ENCODE measurements at places on chromosomes 11 and 22.

DNA sequence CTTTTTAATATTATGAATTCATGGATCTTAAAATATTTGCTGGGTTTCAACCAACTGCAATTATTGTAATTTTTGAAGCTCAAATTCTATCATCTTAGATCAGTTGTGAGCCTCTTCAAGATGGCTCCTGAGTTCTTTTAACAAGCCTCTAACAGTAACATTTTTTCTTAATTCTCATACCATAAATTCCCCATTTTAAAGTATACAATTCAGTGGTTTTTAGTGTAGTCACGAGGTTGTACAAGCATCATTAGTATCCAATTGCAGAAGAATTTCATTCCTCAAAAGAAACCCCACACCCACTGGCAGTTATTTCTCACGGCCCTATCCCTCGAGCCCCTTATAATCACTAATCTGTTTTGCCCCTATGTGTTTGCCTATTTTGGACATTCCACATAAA lies 270.8 kb downstream of the SBF2 start:
- DNase-seq = no peak

DNA sequence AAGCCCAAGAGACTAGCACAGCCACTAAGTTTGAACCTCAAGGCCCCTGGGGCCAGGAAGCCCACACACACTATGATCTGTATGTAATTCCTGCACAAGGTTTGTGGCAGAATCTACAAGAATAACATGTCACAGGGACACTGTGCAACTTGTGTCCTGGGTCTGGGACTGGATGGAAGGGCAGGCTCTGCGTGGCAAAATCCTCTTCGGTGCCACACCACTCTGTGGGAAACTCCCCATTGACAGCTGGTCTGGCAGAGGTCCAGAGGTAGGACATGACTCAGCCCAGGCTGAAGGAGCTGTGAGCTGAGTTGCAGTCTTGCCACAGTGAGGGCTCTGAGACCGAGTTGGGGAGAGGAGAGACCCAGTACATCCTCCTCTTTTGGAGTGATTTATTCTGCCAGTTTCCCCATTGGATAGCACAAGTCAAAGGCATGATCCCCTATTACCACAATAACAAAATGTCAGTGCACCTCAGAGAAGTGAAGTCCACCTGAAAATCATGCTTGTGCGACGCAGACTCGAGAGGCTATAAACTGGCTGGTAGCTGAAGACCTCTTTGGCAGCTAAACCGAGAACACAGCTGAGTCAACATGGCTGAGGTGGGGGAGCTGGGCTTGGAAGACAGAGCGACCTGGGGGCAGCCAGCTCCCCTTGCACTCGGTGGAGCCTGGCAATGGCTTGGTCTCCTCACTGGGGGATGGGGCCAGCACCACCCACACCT lies 23.3 kb upstream of the SERPIND1 start:
- no peak for DNase-seq

GRCh38 chr22:33957086-33957485 lies 36.8 kb upstream of the LARGE1 start:
- DNase-seq = no peak

GRCh38 chr11:8812438-8812837 lies 98.6 kb upstream of the AKIP1 start:
- DNase-seq = no peak

DNA sequence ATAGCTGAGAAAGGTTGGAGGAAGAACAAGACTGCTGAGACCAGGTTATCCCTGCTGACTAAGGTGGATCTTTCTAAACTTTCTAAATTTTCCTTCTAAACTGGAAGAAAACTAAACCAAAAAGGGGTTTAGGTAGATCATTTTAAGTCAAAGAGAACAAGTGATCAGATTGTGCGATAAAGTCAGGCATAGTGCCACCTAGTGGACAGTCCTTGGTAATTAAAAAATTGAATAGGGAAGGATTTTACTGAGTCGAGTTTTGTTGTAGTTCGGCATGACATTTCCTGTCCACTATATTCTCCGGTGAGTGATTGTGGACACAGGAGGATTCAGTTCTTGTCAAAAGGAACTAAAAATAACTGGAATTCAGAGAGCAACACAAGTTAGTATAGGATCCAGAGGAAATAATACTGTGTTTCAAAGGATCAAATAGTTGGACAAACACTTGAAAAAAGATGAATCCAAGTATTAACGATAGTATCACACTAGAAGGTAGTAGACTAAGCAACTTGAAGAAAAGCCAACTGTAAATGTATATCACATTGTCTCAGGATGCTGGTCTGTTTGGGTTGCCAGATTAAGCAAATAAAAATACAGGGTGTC lies 1236.4 kb downstream of the FAM181B start:
- no peak for DNase-seq

GRCh38 chr11:60863550-60864521 lies 3.5 kb upstream of the ZP1 start:
- no peak for DNase-seq

- DNase-seq = no peak
Observed at GRCh38 chr22:26588729-26589366, 1.1 kb downstream of the TPST2 start.

GRCh38 chr11:67483831-67484665 lies 1.2 kb downstream of the AIP start:
- no peak for DNase-seq

- DNase-seq = no peak
Observed at GRCh38 chr22:36197065-36197440, 4.6 kb downstream of the APOL4 start.

DNA sequence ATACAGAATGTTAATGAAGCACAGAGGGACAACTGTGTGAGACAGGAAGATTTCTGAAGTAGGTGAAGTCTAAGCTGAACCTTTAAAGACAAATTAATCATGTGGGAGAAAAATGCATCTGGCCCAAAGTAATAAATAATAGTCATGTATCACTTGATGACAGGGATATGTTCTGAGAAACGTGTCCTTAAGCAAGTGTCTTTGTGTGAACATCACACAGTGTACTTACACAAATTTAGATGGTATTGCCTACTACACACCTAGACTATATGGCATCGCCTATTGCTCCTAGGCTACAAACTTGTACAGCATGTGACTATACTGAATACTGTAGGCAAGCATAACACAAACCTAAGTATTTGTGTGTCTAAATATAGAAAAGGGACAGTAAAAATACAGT lies 112.6 kb downstream of the APOL5 start:
- DNase-seq = no peak

DNA sequence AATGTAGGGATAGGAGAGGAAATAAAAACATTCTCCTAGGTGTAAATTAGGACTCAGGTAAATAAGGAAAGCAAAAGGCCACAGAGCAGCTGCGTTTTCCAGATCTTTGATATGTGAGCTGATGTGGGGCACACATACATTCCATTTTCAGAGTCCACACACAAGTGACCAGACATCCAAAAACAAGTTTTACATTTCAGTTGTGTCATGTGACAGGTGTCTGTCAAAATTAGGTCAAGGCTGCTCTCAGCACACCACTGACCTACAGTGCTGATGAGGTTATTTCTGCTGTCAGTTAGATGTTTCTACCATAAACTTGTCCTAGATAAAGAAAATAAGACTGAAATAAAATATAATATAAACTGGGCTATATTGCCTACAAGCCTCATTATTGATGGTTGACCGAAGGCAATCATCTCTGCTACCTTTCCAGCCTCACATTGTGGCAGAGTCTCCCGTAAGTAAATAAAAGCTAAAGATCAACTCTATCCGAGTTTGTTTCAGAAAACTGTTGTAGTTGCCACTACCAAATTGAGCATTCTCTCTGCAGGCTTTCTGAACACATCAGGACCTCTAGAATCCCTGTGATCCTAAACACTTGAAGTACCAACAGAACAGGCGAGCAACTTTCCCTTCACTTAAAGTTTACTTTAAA lies 7.9 kb downstream of the ARHGAP20 start:
- DNase-seq = no peak

GRCh38 chr11:48123254-48123875 lies 93.2 kb upstream of the OR4B1 start:
- DNase-seq = no peak

- DNase-seq = no peak
Observed at GRCh38 chr11:130671801-130672700, 223.6 kb downstream of the ADAMTS15 start.

DNA sequence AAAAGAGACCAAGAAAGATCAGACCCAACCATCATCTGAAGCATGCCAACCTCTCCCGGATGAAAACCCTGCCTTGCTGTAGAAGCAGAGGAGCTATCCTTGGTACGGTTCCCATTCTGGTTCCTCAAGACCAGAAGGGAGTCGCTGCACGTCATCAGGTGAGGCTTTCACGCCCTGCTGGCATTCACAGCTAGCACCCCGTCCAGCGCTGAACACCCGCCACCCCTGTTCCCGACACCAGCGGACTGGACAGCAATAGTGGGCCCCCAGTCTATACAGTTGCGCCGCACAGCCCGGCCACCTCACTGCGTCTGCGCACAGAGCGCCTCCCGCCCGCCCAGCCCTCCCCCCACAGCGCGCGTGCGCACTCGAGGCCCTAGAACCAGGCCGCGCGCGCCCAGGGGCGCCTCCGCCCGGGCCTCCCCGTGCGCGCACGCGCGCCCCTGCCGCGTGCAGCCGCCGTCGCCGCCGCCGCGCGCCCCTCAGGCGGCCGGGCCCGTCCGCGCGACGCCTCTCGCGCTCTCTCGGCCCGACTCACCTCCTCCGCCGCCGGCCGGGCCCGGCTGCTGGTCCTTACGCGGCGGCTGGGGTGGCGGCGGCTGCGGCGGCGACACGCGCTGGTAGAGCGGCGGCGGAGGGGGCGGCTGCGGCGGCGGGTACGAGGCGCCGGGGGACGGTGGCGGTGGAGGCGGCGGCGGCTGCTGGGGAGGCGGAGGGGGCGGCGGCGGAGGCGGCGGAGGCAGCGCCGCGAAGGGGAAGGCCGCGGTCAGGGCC lies 706 bp downstream of the SF1 start:
- DNase-seq = peak; percentile 77

- DNase-seq = no peak
Observed at GRCh38 chr11:8807544-8808225, 103.3 kb upstream of the AKIP1 start.

- DNase-seq = no peak
Observed at GRCh38 chr11:94767291-94767690, 865 bp upstream of the AMOTL1 start.

DNA sequence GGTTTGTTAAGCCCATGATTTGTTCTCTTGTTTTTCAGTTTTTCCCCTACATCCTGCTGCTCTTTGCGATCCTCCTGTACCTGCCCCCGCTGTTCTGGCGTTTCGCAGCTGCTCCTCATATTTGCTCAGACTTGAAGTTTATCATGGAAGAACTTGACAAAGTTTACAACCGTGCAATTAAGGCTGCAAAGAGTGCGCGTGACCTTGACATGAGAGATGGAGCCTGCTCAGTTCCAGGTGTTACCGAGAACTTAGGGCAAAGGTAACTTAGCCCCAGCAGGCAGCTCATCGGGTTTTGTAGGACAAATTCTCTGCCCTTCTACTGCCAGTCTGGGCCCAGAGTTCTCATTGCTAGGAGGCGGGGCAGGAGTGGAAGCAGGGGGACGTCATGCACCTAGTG lies 49.7 kb downstream of the PANX1 start:
- no peak for DNase-seq

- no peak for DNase-seq
Observed at GRCh38 chr22:27571463-27572277, 229.9 kb downstream of the MN1 start.

DNA sequence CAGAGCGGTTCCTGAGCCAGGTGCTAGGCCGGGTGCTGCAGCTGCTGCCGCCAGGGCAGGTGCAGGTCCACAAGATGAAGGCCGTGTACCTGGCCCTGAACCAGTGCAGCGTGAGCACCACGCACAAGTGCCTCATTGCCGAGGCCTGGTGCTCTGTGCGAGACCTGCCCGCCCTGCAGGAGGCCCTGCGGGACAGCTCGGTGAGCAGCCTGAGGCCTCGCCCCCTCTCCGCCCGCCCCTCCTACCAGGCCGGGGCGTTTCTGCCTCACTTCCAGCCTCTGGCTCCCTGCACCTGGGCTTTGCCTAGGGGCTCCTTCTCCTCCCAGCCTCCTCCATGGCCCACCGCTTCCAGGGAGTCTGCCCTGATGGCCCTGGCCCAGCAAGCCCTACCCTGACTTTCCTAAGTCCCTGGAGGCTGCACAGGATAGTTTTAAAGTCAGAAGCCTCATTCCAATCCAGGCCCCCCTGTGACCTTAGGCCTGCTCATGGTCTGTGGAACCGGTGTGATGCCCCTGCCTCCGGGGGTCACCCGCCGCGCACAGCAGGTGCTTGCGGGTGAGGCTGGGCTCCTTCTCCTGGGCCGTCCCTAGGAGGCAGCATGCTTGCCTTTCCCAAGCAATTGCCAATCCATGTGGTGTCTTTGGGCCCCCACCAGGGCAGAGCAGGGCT lies 5.5 kb downstream of the TCIRG1 start:
- no peak for DNase-seq

GRCh38 chr11:35036639-35037038 lies 102.3 kb upstream of the CD44 start:
- DNase-seq = no peak

- DNase-seq = no peak
Observed at GRCh38 chr11:91624021-91624420, 600.6 kb upstream of the FAT3 start.

DNA sequence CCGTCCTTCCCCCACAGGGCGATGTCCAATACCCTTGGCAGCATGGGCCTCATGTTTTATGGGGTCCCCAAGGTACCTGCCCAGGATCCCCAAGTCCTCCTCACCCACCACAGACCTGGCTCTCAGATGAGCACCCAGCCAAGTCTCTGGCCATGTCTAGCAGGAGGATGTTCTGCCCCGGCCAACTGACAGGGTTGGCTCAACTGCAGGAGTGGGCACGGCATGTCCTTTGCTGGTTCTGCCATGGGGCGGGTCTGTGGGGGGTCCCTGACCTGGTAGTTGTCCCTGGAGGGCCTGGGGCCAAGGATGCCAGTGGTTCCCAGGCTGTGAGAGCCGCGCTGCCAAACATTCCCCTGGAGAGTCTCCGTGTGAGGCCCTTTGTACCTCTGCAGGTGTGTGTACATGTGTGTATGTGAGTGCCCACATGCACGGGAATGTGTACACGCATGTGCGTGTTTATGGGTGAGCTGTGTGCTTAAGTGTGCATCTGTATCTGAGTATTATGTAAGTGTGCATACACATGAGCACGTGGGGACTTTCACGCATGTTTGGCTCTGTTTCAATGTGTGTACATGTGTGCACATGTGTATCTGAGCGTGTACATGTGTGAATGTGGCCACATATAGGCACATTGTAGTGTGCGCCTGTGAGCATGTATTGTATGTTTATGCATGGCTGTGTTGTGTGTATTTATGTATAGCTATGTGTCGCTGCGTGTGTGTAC lies 85.5 kb downstream of the KCNQ1 start:
- DNase-seq = peak; percentile 1

DNA sequence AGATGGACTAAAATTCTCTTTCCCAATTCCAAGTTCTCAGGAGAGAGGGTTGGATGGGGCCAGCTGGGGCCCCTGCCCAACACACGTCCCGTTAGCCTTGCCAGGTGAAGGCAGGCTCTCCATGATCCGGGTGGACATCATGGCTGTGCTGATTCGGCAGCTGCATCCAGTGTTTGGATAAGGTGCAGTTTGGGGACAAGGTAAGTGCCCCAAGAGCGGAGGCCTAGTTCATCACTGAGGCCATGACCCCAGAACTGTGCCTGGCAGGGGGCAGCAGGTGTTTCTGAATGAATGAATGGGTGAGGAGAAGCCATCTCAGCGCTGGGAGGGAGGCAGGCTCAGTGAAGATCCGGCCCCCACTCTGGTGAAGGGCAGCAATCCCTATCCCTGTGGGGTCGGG lies 520.4 kb downstream of the TBC1D22A start:
- DNase-seq = no peak

Measured in T-helper 2 cell (primary cell).